ENCODE measurements at places on chromosomes 1 and 21.

DNA sequence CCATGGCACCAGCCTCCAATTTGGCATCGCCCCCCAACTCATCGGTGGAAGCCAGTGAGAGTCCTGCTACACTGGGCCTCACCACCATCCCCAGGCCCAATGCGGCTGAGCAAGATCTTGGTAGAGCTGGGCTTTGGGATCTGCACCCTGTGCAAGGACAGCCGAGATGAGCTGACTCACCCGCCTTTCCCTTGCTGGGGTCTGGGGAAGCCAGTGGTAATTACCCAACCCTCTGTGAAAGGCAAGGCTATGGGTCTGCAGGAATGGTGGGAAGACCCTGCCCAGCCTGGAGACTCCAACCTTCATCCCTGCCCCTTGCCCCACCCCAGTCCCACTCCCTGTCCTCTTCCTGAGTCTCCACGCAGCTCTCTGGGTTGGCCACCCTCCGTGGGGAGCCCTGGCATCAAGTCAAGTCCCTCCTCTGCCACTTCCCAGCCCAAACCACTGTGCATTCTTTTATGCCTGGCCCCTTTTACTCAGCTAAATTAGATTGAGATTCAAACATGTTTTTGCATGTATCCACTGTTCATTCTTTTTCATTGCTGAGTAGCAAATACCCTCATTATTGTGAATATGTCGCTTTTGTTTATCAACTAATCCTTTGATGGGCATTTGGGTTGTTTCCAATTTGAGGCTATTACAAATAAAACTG, 8.8 kb downstream of the SMCP start:
- DNase-seq, result no peak

- DNase-seq, result no peak
These were observed 23.5 kb downstream of the KCNK2 start for GRCh38 chr1:215106067-215106466.

GRCh38 chr1:184622136-184622823, 132.4 kb downstream of the EDEM3 start:
- DNase-seq, result no peak

DNA sequence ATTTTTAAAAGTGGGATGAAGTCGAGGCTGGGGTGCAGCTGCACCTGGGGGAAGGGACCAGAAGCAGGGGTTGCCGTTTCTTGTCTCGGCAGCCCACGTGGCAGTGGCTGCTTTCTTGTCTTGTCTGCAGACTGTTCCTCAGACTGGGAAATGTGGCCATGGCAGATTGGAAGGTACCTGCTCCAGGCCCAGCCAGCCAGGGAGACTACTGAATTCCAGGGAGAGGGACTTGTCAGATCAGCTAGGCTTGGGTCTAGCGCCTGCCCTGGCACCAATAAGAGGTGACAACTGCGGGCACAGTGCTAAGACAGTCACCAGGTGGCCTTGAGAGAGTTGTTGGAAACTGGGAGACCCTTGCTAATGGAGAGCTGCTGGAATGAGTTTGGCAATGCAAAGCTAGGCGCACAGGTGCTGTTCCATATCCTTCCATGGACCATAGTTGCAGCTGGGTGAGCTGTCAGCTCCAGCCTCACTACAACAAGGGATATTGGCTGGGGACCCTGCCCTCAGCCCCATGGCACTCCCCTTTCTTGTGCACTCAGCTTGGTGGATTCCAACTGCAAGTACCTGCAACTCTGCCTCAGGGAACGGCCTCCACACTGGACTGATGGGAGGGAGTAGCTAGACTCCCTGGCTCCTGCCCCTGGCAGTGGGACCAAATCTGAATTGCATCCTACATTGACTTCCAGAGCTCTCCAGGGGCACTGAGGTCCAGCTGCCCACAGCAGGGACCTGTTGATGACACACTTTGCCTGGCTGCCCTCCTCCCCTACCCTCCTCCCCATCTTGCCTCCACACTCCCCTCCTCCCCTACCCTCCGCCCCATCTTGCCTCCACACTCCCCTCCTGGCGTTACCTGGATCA, 9.9 kb upstream of the IL22RA1 start:
- no peak for DNase-seq

GRCh38 chr1:150288822-150289221, 4.8 kb upstream of the MRPS21 start:
- DNase-seq, result no peak

- DNase-seq, result no peak
These were observed 15.2 kb upstream of the NBPF1 start for GRCh38 chr1:16628361-16629111.

GRCh38 chr1:23237508-23237907, 20.2 kb upstream of the HTR1D start:
- no peak for DNase-seq

- DNase-seq, result no peak
These were observed 261.2 kb downstream of the GRIK1 start for GRCh38 chr21:29678626-29679025.

DNA sequence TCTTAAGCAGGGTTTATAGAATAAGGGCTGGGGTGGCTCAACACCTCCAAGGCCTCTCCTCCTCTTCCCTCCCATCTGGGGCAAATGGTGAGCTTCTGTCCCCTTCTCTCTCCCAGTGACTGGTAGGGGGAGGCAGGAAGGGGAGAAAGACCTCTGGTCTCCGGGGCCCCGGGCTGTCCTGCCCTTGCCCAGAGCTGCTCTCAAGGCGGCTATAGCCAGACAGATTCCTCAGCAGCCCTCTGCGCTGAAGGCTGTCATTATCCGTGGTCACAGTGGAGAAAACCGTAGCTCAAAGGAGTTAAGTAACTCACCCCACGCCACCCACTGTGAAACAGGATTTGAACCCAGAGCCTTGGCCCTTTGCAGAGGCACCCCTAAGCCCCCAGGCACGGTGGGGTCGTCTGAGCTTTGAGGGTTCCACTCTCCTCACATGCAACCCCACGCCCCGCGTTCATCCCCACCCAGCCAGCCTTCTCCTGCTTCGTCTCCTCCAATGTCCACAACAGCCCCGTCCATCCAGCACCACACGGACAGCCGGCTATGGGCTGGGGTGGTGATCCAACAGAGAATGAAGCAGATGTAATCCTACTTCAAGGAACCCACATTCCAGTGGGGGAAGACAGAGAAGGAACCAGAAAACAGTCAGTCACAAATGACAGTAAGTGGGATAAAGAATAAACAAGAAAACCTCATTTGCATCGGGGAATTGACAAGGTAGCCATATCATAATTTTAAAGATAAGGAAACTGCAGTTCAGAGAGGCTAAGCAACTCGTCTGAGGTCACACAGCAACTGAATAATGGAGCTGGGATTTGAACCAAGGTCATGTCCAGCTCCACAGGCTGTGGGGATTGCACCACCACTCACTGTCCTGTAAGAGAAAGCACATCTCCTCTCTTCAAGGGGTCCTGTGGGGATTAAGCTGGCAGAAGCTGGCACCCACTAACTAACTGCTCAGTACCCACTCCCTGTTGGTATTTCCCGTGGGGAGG, 31.8 kb downstream of the DHRS3 start:
- DNase-seq, result no peak

DNA sequence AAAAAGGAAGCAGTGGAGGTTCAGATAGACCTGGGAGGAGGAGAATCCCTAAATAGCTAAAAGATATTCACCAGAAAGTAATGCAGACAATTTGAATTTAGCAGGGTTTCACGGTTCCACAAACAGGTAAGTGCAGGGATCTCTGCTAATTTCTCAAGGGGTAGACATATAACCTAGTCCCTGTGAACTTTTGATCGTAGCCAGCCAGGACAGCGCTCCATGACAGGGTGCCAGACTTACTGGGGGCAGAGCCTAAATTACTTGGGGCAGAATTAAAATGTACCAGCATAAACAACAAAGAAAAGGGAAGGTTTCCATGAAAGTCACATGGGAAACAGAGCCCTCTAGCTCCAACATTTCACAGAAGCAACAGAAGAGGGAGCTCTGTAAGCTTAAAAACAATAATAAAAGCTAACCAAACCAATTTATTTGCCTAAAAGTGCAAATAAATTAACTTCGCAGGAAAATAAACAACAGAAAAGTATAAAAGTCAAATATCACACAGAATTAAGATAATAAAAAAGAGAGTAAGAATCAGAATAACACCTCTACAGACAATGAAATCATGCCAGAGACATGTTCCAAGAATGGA, 198.3 kb downstream of the DUSP10 start:
- no peak for DNase-seq

- DNase-seq, result no peak
These were observed 7.6 kb downstream of the AGPAT3 start for GRCh38 chr21:43872531-43873197.

DNA sequence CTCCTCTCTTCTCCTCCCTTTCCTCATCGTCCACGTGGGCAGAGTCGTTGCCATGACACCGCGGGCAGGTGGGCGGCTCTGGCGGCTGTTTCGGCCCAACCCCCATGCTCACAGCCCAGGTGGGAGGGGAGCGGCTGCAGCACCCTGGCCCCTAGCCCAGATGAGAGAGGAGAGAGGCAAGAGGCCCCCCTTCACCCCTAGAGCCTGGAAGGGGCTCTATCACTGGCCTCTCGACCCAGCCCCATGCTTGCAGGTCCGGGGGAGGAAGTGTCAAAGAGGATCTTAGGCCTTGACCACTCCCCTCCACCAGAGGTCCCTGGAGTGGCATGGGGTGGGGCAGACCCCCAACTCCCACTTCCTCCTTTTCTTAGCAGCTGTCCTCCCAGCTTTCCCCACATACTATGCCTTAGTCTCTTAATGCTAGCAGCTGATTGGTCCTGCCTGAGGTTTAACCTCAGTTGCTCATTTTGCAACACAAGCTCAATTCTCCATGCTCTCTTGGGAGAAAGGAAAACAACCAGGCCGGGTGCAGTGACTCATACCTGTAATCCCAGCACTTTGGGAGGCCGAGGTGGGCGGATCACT, 10.4 kb downstream of the DLGAP3 start:
- DNase-seq, result no peak

DNA sequence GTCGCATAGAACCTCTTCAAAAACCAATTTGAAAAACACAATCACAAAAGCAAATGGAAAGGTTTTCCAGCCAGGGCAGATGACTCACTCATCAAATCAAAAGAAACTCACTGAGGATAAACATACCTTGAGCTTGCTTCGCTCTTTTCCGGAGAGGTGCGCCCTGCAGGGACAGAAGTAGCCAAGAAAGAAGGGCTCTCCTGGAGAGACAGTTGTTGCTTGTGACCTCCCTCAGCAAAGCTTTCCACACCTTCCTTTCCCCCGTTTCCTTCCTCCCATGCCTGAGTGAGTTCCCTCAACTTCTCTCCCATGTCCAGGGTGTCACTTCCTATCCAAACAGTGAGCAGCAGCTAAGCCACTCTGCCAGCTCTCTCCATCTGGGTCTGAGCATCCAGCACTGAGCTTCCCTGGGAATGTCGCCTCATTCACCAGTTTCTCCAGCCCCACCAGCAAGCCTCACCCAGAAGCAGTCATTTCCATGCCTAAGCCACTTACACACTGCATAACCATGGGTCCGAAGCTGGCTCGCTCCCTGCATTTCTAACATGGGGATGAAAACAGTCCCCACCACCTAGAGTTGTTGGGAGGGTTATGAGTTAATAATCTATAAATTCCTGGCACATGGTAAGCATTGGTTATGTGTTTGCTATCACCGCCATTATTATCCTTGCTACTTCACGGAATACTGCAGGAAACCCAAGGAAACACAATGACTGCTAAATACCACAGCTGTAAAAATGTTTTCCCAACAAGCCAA, 75.0 kb downstream of the PTPN14 start:
- no peak for DNase-seq

DNA sequence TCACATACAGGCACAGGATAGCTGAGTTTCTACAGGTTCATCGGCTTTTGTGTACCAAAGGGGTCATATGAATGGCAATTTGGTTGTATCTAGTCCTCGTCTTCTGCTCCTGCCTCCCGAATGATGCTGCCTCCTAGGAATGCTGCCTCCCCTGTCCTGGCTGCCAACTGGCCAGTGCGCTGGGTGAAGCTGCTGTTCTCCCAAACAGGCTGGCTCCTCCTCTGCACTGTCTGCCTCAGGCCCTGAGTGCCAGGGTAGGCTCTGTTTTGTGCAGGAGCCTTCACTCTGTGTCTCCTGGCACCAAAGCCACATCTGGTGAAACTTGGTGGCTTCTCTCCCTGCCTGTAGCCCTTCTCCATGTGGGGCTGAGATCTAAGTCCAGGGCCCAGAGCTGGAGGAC, 60.3 kb downstream of the RHOU start:
- no peak for DNase-seq

DNA sequence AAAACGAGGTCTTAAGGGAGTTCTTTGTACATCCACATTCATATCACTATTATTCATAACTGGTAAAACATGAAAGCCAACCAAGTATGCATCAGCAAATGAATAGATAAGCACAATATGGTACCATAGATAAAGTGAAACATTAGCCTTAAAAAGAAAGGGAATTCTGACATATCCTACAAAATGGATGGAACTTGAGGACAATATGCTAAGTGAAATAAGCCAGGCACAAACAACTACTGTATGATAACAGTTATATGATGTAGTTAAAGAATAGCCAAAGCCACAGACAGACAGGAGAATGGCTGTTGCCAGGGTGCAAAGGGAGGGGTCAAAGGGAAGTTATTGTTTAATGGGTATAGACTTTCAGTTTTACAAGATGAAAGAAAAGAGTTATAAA, 148.9 kb downstream of the EIF4G3 start:
- no peak for DNase-seq

DNA sequence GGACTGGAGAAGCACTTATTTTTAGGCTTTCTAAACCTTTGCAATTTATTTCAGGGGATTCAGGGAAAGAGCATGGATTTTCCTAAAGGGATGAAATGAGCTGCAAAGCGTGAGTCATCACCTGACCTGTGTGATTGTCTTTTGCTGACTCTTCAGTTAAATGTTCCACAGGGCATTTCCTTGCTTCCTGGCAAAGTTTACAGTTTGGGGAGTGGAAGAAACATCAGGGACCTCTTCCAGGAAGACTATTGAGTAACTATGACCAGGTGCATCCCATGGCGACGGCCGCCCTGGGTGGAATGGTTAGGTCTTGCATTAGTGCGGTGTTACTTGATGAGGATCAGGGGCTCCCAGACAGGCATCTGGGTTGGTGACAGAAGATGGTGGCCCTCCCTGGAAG, 79.5 kb upstream of the SIPA1L2 start:
- no peak for DNase-seq
